CD4-positive, alpha-beta memory T cell (primary cell): ENCODE measurements at places on chromosomes 7 and 10. TPM values are rescaled to one million over a fixed set of nuclear protein-coding genes. Genes with fewer than 3 reads are reported as not detected.

DNA sequence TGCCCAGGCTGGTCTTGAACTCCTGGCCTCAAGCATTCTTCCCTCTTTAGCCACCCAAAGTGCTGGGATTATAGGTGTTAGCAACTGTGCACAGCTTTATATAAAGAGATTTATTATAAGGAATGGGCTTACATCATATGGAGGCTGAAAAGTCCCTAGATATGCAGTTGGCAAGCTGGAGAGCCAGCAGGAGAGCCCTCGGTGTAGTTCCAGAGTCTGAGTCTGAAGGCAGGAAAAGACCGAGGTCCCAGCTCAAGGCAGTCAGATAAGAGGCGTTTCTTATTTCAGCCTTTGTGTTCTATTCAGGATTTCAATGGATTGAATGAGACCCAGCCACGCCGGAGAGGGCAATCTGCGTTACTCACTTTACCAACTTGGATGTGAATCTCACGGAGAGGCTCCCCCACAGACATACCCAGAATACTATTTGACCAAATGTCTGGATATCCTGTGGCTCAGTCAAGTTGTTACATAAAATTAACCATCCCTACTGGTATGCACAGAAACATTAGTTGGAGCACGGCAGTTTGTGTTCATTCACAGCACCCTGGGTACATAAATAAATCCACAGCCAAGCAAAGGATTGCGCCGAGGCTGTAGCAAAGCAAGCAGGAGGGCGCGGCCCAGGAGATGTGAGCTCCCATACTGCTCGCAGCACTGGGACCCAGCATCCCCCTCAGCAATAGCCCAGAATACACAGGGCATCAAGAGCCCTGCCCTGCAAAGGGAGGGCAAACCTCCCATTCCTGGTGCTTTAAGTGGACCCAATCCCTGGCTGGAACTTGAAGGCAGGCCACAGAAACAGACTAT, 158.4 kb upstream of the ZNF32 start:
- no peak for DNase-seq

DNA sequence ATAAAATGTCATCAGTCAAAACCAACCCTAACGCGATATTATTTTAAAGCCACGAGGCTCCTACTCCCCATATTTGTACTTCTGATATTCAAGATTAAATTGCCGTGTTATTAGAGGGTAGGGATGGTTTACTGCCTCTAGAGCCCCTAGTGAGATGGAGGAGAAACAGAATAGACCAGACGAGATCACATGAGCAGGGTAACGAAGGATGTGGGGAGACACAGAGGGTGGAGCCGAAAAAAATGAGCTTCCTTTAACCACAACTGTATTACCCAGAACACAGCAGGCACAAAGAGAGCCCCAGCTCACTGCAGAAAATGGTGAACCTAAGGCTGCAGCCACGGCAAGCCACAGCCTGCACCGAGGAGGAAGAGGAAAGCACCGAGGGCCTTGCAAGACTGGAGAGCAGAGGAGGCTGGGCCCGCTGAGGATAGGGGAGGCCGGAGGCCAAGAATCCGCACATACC, 14.3 kb downstream of the ZC3HAV1 start:
- peak; percentile 93 for DNase-seq

- DNase-seq: no peak
Observed at GRCh38 chr10:36048236-36048635, 406.1 kb upstream of the FZD8 start.

DNA sequence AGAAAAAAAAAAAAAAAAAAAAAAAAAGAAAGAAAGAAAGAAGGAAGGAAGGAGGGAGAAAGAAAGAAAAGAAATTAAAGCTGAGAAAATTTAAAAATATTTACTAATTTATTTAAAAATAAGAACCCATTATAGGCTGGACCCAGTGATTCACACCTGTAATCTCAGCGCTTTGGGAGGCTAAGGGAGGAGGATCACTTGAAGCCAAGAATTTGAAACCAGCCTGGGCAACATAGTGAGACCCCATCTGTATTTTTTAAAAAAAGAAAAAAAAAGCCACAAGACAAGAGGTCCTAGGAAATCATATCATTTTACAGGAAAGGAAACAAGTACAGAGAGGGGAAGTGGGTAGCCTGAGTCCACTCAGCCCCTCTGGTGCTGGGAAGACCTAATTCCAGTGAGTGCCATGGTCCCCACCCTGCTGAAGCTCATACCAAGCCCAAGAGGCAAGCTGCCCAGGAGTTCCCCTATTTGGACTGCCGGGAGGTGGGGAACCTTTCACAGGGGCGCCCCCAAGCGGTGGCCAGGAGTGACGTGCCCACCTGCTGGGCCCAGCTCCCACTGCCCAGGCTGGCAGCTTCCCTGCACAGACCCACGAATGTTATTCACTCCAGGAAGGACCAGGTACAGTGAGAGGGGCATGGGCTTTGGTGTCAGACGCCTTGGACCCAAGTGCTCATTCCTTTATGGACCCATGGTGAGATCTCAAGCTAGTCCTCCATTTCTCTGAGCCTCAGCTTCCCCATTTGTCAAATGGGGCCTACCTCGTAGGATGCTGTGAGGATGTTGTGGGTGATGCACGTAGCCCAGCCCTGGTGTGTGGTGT, 133.6 kb downstream of the ZMIZ1 start:
- no peak for DNase-seq

Gene MOGAT3
- total RNA-seq: not detected

- DNase-seq: no peak
Observed at GRCh38 chr7:70259502-70259901, 661.2 kb downstream of the AUTS2 start.

Gene RNF32
- total RNA-seq: 2.0 TPM

Gene KIF11
- 2.0 TPM for total RNA-seq

- no peak for DNase-seq
Observed at GRCh38 chr10:34661580-34661979, 153.5 kb downstream of the PARD3 start.

GRCh38 chr10:4069491-4069890, 284.5 kb upstream of the KLF6 start:
- no peak for DNase-seq

DNA sequence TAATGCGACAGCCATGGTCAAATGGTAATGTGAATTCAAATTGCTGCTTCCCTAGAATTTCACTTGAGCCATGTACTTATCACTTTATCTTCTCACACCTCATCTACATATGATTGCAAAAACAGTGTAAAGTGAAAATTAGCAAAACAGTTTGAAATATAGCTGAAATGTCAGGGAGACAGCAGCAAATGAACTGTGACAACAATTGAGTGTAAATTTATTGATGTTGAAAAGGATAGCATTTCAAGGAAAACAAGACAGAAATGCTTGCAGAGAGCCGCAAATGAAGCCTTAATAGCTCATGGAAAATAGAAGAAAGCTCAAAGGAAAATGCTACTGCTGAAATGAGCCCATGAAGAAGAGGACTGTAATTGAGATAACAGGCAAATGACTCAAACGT, 516.2 kb upstream of the POT1 start:
- no peak for DNase-seq

DNA sequence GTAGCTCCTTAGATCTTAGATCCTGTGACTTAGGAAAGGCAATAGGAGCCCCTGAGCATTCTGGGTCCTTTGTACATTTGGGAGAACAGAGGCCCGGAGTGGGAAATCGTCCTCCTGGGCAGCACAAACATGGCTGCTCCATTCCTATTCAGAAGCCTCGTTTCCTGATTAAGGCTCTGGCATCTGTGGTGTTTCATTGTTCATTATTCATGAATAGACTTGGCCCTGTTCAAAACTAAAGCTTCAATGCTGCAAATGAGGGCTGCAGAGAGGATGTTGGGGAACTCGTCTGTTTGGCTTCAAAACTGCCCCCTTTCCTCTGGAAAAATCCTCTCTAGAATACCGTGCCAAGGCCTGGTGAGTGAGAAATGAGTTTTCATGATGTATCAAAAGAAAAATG, 3.4 kb upstream of the HTRA1 start:
- no peak for DNase-seq

GRCh38 chr10:96229568-96230030, 41.8 kb downstream of the BLNK start:
- DNase-seq: peak; percentile 53

Gene AFAP1L2
- 2.5 TPM for total RNA-seq

DNA sequence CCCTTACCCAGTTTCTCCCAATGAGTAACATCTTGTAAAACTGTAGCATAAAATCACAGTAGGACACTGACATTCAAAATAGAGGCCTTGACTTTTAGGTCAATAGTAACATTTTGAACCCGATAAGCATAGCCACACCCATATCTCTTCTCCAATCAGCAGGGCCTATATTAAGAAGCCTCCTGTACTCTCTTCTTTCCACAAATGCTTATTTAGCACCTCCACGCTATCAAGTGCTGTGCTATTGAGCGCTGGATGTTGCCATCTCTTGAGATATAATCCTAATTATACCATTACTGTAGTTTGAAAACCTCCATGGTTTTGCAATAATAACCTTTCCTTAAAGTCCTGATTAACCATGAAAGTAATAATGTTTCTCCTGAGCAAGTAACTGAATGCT, 40.1 kb upstream of the CBLL1 start:
- DNase-seq: no peak

Gene CHN2
- total RNA-seq: 7.6 TPM

Gene C7orf57
- not detected for total RNA-seq

DNA sequence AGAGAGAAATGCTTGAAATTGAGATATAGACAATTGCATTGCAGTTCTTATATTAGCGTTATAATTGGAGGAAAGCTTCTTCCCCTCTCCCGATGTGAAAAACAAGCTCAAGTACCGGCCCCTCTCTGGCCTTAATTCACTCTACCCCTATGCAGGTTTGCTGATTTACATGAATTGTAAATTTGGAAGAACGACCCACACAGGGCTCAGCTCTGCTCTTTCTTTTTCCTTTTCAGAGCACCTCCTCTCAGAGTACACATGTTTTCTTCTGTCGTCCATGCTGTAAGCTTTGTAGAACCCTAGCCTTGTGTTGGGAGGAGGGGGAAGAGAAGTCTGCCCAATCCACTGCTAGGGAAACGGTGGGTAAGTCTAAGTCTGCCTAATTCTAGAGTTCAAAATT, 140.8 kb downstream of the IQUB start:
- DNase-seq: no peak

DNA sequence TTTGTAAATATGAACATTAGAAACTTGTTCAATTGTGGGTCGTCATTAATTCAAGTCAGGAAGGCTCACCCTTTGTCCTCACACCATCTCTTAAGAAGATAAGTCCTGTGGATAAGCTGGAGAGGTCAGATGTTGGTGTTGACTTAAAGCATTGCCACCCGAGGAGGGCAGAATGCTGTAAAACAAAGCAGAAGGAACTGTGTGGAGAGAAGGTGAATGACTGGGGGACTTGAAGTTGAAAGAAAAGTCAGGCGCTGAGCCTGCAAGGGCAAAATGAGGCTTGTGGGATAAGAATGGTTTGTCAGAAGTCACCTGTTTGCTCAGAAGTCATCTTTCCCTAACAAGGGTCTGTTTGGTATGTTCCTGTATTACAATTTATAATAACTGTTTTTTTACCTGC, 9.1 kb downstream of the RPA3 start:
- no peak for DNase-seq

- no peak for DNase-seq
Observed at GRCh38 chr7:32561613-32562012, 66.3 kb downstream of the AVL9 start.

DNA sequence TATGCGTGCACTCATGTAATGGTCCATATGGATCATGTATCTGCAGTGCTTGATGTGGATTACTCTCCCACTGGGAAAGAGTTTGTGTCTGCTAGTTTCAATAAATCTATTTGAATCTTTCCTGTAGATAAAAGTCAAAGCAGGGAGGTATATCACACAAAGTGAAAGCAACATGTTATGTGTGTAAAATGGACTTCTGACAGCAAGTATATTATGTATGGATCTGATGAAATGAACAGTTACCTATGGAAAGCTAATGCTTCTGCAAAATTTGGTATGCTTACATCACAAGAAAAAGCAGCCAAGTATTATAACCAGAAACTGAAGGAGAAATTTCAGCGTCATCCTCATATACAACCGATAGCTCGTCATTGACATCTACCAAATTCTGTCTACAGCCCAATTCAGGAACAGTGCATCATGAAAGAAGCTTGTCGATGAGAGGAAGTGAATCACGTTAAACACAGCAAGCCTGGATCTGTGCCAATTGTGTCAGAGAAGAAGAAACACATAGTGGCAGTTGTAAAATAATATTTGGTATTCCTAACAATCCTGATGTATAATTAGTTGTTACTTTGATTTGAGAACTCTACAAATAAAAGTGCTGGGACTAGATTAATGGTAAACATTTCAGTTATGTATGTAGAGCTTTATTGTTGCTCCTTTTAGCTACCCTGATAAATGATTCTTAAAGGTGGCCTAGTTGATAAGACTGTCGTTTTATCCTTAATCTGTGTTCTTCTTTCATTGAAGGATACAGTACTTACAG, 14.2 kb upstream of the SYPL1 start:
- DNase-seq: peak; percentile 46

- no peak for DNase-seq
Observed at GRCh38 chr7:36638140-36638539, 86.2 kb downstream of the AOAH start.

DNA sequence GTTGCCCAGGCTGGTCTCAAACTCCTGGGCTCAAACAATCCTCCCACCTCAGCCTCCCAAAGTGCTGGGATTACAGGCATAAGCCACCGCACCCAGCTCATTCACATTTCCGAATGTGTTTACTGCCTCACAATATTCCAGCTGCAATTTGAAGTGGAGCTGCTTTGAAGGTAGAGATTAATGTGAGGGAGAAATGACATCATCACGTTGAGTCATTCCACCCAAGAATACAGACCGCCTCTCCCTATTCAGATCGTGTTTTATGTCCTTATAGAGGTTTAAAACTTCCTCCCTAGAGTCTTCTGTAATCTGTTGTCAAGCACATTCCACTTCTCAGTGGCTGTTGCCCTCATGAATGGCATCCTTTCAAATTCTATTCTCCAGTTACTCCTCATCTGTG, 100.4 kb upstream of the PDGFA start:
- DNase-seq: no peak

GRCh38 chr10:7817984-7818294, 366 bp upstream of the TAF3 start:
- no peak for DNase-seq

DNA sequence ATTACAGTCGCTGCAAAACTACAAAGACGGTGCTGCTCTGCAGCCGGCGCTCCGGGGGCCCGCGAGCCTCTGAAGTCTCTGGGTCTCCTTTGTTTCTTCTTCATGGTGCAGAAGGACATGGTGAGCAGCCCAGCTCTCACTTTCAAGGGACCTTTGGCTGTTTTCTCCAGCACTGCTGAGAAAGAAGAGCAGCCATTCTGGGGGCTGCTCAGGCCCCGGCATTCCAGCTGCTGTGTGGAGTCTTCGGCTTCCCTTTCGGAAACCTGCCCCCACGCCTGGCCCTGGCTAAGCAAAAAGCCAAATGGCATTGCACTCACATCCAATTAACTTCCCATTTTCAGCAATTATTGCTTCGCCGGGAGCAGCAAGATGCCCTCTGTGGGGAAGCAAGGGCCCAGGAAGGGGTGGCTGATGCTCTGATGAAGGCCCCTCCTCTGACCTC, 555.7 kb downstream of the PTPRN2 start:
- DNase-seq: no peak
